ENCODE measurements at places on chromosomes 6 and 20. TPM values are rescaled to one million over a fixed set of nuclear protein-coding genes. Genes with fewer than 3 reads are reported as not detected.

DNA sequence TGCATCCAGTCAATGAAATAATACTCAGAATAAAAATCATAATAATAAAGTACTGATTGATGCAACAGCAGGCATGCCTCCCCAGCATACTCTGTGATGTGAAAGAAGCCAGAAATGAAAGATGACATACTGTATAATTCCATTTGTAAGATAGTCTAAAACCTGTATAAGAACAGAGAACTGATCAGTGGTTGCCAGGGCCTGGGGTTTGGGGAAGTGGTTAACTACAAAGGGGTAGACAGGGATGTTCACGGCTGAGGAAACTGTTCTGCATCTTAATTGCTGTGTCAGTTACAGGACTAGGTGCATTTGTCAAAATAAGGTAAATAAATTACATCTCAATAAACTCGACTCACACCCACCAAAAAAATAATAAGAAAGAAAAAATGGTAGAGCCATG is 81.3 kb upstream of the BMP2 start:
- no peaks in the 10 kb centered on the region for H3K4me1 ChIP-seq
- no peak overlapping the region for H3K4me3 ChIP-seq
- H3K36me3 ChIP-seq: no peaks in the 10 kb centered on the region
- no peak for DNase-seq

GRCh38 chr6:77466055-77466450 is 2.8 kb upstream of the HTR1B start:
- DNase-seq: no peak
- H3K4me1 ChIP-seq: no peaks in the 10 kb centered on the region
- no peaks in the 10 kb centered on the region for H3K36me3 ChIP-seq
- H3K27me3 ChIP-seq: no peaks in the 10 kb centered on the region
- H3K27ac ChIP-seq: no peak overlapping the region

DNA sequence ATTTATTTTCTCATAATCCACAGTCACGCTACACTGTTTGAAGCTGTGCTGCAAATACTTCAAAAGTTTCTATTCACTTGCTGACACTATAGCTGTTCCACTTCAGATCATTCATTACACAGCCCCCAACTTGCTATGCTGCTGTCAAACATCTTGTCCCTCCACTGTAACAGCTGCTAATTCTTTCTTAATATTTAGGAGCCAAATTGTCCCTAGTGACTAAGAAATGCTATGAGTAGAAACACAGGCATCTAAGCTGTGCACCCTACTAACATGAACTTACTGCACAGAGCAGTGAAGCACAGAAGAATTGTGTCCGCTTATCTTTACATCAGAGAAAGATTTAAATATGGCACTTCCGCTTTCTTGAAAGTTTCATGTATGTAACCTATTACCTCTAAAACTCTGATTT is 91.3 kb downstream of the PDE10A start:
- no peaks in the 10 kb centered on the region for H3K27me3 ChIP-seq
- H3K4me3 ChIP-seq: no peak overlapping the region
- peaks cover 2% of the 10 kb centered on the region for H3K4me1 ChIP-seq
- no peak for DNase-seq

- no peaks in the 10 kb centered on the region for H3K27me3 ChIP-seq
- no peaks in the 10 kb centered on the region for H3K4me1 ChIP-seq
- no peak overlapping the region for H3K27ac ChIP-seq
- no peak overlapping the region for H3K4me3 ChIP-seq
Measured at GRCh38 chr20:10579942-10580341, 93.9 kb downstream of the JAG1 start.

GRCh38 chr20:22339091-22339881 is 245.1 kb downstream of the FOXA2 start:
- no peaks in the 10 kb centered on the region for H3K4me1 ChIP-seq
- H3K4me3 ChIP-seq: no peak overlapping the region
- no peak for DNase-seq
- H3K27ac ChIP-seq: no peak overlapping the region

DNA sequence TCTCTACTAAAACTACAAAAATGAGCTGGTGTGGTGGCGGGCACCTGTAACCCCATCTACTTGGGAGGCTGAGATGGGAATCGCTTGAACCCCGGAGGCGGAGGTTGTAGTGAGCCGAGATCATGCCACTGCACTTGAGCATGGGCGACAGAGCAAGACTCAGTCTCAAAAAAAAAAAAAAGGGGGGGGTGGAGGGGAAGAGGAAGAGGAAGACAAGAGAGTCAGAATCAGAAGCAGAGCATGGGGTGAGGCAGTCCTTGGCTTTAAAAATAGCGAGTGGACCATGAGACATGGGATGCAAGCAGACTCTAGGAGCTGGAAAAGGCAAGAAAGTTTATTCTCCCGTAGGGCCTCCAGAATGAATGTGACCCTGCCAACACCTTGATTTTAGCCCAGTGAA is 3.9 kb upstream of the SLC9A8 start:
- H3K27ac ChIP-seq: no peak overlapping the region
- no peak for DNase-seq
- no peaks in the 10 kb centered on the region for H3K27me3 ChIP-seq

GRCh38 chr20:49248879-49249665 is 28.8 kb downstream of the ZNFX1 start:
- no peak overlapping the region for H3K4me3 ChIP-seq
- H3K27me3 ChIP-seq: no peaks in the 10 kb centered on the region
- no peaks in the 10 kb centered on the region for H3K4me1 ChIP-seq
- DNase-seq: no peak
- H3K36me3 ChIP-seq: no peaks in the 10 kb centered on the region

DNA sequence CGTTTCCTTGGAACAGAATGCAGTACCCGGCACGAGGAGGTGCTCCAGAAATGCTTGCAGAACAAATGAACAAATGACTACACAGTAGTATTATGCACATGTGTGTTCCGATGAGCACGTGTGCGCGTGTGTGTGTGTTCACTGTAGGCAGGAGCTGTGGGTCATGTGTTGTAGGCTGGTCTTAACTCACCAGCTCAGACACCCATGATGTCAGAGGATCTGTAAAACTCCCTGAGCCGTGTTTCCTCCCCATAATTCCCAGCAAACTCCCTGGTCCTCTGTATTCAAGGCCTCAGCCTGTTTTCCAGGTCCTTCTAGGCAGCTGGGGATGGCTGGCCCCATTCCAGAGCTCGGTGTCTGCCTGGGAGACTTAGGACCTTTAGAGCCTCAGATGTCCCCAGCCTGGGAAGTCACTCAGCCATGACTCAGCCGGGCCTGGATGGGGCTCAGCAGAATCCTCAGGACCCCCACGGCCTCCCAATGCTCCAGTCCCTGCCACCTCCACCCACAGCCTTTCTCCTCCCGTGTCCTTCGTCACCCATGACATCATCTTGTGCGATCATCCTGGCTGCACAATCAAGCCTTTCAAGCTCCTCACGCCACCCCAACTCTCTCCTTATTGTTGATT is 475.0 kb upstream of the SULF2 start:
- no peak overlapping the region for H3K27ac ChIP-seq
- no peaks in the 10 kb centered on the region for H3K27me3 ChIP-seq
- H3K4me1 ChIP-seq: no peaks in the 10 kb centered on the region
- H3K36me3 ChIP-seq: no peaks in the 10 kb centered on the region

GRCh38 chr6:7185561-7185960 is 77.8 kb downstream of the RREB1 start:
- DNase-seq: no peak
- peaks cover 2% of the 10 kb centered on the region for H3K4me1 ChIP-seq
- H3K27ac ChIP-seq: no peak overlapping the region
- H3K4me3 ChIP-seq: no peak overlapping the region
- H3K36me3 ChIP-seq: no peaks in the 10 kb centered on the region
- H3K27me3 ChIP-seq: no peaks in the 10 kb centered on the region

GRCh38 chr20:5067877-5068645 is 51.7 kb downstream of the PCNA start:
- H3K4me1 ChIP-seq: peaks cover 5% of the 10 kb centered on the region
- H3K4me3 ChIP-seq: no peak overlapping the region
- no peaks in the 10 kb centered on the region for H3K27me3 ChIP-seq
- H3K36me3 ChIP-seq: no peaks in the 10 kb centered on the region
- H3K27ac ChIP-seq: no peak overlapping the region

- H3K27me3 ChIP-seq: no peaks in the 10 kb centered on the region
- no peaks in the 10 kb centered on the region for H3K4me1 ChIP-seq
- no peak overlapping the region for H3K27ac ChIP-seq
- no peak overlapping the region for H3K4me3 ChIP-seq
Measured at GRCh38 chr6:90190131-90190530, 106.5 kb downstream of the BACH2 start.

DNA sequence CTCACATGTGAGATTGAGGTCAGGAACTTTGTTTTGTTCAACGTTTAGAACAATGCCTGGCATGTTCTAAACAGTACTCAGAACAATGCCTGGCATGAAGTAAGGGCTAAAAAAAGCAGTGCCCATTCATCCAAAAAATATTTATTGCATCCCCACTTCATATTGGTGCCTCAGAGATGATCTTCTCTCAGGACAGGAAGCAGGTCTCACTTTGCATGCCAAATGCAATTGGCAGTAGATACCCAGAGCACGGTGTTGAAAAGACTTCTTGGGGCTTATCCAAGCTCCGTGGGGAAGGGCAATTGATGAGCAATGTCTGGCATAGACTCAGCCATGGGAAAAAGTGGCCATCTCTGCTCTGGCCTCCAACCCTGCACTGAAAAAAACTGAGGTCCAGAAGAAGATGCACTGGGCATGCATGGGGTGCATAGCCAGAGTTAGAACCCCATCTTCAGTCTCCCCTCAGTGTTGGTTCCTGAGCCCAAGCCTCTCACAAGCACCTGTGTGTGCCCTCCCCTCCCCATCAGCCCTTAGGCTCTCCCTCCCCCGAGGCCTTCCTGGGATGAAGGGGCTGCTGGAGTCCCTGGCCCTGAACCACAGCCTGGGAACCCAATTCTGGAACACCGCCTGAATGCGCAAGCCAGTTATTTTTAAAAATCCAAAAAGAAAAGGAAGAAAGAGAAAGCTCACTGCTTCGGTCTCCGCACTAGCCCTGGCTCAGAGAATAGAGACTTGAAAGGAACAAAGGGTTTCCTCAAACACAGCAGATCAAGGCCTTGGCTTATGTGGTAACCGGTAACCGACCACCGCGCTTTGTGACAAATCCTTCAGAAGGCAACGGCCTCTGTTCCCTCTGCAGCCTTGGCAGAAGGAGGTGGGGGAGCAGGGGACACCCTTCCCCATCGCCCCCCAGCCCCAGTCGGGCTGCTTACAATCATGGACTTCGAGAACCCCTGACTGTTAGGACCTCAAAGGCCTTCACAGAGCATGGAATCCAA is 78.5 kb upstream of the SIRPA start:
- no peak overlapping the region for H3K4me3 ChIP-seq
- H3K4me1 ChIP-seq: peaks cover 2% of the 10 kb centered on the region
- no peaks in the 10 kb centered on the region for H3K36me3 ChIP-seq
- no peaks in the 10 kb centered on the region for H3K27me3 ChIP-seq
- no peak for DNase-seq
- no peak overlapping the region for H3K27ac ChIP-seq

GRCh38 chr6:12232339-12232738 is 57.8 kb upstream of the EDN1 start:
- no peak overlapping the region for H3K4me3 ChIP-seq
- no peak overlapping the region for H3K27ac ChIP-seq
- DNase-seq: no peak
- no peaks in the 10 kb centered on the region for H3K36me3 ChIP-seq

- H3K4me1 ChIP-seq: no peaks in the 10 kb centered on the region
- H3K36me3 ChIP-seq: no peaks in the 10 kb centered on the region
- no peak overlapping the region for H3K27ac ChIP-seq
- no peak overlapping the region for H3K4me3 ChIP-seq
- no peaks in the 10 kb centered on the region for H3K27me3 ChIP-seq
Measured at GRCh38 chr20:60258255-60258863, 300.1 kb downstream of the CDH26 start.

- no peak for DNase-seq
- H3K27ac ChIP-seq: no peak overlapping the region
- no peaks in the 10 kb centered on the region for H3K36me3 ChIP-seq
- no peaks in the 10 kb centered on the region for H3K27me3 ChIP-seq
- H3K4me1 ChIP-seq: peaks cover 6% of the 10 kb centered on the region
Measured at GRCh38 chr6:149445573-149445972, 39.2 kb downstream of the ZC3H12D start.

GRCh38 chr6:33809594-33809993 is 5.8 kb upstream of the MLN start:
- H3K27me3 ChIP-seq: no peaks in the 10 kb centered on the region
- H3K27ac ChIP-seq: no peak overlapping the region
- no peak overlapping the region for H3K4me3 ChIP-seq
- H3K4me1 ChIP-seq: no peaks in the 10 kb centered on the region
- no peaks in the 10 kb centered on the region for H3K36me3 ChIP-seq

GRCh38 chr20:12627485-12627884 is 381.3 kb upstream of the SPTLC3 start:
- no peaks in the 10 kb centered on the region for H3K4me1 ChIP-seq
- DNase-seq: no peak
- no peaks in the 10 kb centered on the region for H3K36me3 ChIP-seq
- H3K27ac ChIP-seq: no peak overlapping the region

- H3K27ac ChIP-seq: peak overlapping the region; percentile 65
- no peaks in the 10 kb centered on the region for H3K27me3 ChIP-seq
- H3K36me3 ChIP-seq: no peaks in the 10 kb centered on the region
- peak; percentile 66 for DNase-seq
- no peak overlapping the region for H3K4me3 ChIP-seq
- peaks cover 38% of the 10 kb centered on the region for H3K4me1 ChIP-seq
Measured at GRCh38 chr20:31841928-31842327, 3.5 kb downstream of the FOXS1 start.

- no peaks in the 10 kb centered on the region for H3K36me3 ChIP-seq
- no peak for DNase-seq
- no peak overlapping the region for H3K27ac ChIP-seq
- no peaks in the 10 kb centered on the region for H3K4me1 ChIP-seq
Measured at GRCh38 chr6:6661684-6662083, 73.2 kb downstream of the LY86 start.

GRCh38 chr20:13639150-13639497 is 392 bp upstream of the TASP1 start:
- no peak for DNase-seq
- H3K4me3 ChIP-seq: peak overlapping the region; percentile 95
- no peaks in the 10 kb centered on the region for H3K27me3 ChIP-seq
- H3K4me1 ChIP-seq: no peaks in the 10 kb centered on the region

- no peak overlapping the region for H3K27ac ChIP-seq
- no peak for DNase-seq
- H3K4me3 ChIP-seq: no peak overlapping the region
- H3K4me1 ChIP-seq: no peaks in the 10 kb centered on the region
- no peaks in the 10 kb centered on the region for H3K27me3 ChIP-seq
- H3K36me3 ChIP-seq: no peaks in the 10 kb centered on the region
Measured at GRCh38 chr6:113143206-113143605, 713.9 kb upstream of the MARCKS start.

GRCh38 chr6:37699887-37700619 is 2.4 kb upstream of the MDGA1 start:
- no peaks in the 10 kb centered on the region for H3K27me3 ChIP-seq
- H3K27ac ChIP-seq: no peak overlapping the region
- no peak overlapping the region for H3K4me3 ChIP-seq
- peaks cover 7% of the 10 kb centered on the region for H3K4me1 ChIP-seq

DNA sequence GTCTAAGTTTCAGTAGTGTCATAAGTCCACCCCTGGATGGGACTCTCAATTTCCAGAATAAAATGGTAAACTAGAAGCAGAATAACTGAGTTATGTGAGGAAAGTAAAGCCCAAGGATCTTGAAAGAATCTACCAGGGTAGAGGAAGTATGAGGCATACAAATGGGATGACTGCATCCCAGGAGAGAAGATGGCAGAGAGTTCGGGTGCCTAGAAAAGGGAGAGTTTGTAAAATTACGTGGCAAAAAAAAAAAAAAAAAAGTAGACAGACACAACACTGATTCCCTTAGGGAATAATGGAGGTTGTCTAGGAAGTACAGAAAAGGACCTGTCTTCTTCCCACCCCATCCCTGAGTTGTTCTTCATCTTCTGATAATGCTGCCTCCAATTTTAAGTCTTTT is 3.4 kb downstream of the GABBR1 start:
- H3K4me3 ChIP-seq: no peak overlapping the region
- H3K27me3 ChIP-seq: no peaks in the 10 kb centered on the region
- no peak overlapping the region for H3K27ac ChIP-seq

Gene MCHR2
- total RNA-seq: not detected

Gene NR2E1
- not detected for total RNA-seq

Gene STMND1
- total RNA-seq: 0.37 TPM

Gene TGM3
- total RNA-seq: not detected

Gene C20orf202
- total RNA-seq: 0.34 TPM
